ENCODE measurements at places on chromosomes 6 and 20. TPM values are rescaled to one million over a fixed set of nuclear protein-coding genes. Genes with fewer than 3 reads are reported as not detected.

DNA sequence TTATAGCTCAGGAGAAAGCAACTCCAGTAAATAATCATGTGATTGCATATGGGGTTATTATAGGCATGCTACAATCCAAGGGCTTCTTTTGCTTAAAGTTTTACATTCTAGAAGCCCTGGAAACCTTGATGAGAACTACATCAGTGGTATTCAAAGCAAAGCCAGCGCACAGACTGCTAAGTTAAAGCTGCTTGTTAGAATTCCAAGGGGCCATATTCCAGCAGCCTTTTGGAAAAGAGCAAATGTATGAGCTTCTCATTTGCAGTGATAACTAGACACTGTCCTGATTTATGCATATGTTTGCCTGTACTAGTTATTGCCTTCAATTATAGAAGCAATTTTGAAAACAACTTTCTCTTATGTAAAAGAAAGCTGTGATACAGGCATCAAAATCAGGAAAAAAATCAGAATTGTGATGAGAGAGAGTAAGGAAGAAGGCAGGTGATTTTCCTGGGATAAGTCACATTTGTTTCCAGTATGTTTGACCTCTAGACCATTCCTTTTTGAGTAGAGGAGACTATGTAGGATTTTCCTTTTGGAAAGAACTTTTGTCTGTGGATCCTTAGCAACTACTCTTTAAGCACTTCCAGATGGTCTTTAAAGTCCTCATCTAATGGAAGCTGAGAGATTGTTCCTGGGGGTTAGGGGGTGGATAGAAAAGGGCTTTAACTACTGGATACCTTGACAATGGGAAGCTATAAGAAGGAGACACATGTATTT lies 159.2 kb downstream of the PLCB4 start:
- no peak for DNase-seq

GRCh38 chr6:148934539-148934938 lies 187.7 kb downstream of the UST start:
- peak; percentile 71 for DNase-seq

- DNase-seq = no peak
Observed at GRCh38 chr20:25402583-25402982, 4.9 kb upstream of the GINS1 start.

GRCh38 chr20:3846740-3847428 lies at the start of gene MAVS:
MAVS (plus strand) TSS chr20:3846834; CDS start chr20:3854625, 7,791 bp downstream.
- peak; percentile 87 for DNase-seq

GRCh38 chr6:47478233-47479139 lies 897 bp downstream of the CD2AP start:
- peak; percentile 67 for DNase-seq

GRCh38 chr6:30857549-30857948 lies 26.8 kb upstream of the DDR1 start:
- DNase-seq = peak; percentile 81

DNA sequence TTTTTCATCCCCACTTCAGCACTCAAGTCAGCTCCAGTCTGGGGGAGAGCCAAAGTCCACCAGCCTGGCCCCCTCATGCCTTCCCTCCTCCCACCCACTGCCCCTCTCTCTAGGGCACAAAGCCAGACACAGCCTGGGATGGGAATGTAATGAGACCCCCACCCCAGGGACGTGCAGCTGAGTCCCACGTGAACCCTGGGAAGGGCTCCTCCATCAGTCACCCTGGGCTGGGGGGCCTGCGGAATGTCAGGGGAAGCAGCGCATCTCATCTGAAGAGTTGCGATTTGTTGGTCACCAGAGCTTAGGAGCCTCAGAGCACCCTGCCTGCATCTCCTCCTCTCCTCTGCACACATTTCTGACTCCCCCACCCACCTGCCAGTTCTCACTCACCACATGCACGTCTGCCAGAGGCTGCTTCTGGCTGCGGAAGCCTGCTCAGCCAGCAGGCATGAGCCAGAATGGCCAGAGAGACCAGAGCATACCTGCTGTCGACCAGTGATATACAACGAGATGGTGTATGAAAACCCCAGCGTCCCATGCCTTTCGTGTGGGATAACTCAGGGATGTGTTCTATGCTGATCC lies 167.1 kb upstream of the TOP1 start:
- DNase-seq = no peak

- no peak for DNase-seq
Observed at GRCh38 chr6:47366335-47366890, 56.7 kb upstream of the TNFRSF21 start.

DNA sequence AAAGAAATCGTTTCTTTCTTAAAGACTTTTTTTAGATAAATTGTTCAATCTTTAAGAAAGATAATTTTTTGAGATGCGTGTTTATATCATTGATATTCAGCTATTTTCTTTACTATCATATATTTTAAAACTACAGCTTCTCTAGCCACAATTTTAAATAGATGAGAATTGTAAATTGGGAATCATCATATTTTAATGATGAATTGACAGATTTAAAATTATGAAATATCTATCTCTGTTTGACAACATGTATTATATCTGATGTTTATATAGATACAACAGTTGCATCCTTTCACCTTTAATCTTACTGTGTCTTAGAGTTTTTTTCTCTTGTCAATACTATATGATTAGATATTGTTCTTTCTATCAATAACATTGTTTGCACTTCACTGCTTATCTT lies 762.3 kb upstream of the GJE1 start:
- DNase-seq = no peak

DNA sequence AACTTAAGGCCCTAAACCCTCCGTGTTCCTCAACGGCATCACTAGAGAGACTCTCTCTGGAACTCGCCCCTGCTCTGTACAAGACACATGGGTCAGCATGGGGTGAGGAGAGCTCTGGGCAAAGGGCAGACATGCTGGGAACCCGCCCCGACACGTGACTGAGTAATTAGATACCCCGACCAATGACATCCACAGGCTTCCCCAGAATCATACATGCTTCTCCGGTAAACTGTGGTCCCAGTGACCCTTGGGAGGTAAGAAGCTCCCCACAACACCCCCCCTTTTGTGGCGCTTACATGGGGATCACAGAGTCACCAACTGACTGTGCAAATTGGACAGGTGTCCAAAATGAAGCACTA lies 31.7 kb upstream of the RPS6KA2 start:
- DNase-seq = no peak

GRCh38 chr20:18225632-18226031 lies 62.7 kb upstream of the ZNF133 start:
- peak; percentile 11 for DNase-seq

DNA sequence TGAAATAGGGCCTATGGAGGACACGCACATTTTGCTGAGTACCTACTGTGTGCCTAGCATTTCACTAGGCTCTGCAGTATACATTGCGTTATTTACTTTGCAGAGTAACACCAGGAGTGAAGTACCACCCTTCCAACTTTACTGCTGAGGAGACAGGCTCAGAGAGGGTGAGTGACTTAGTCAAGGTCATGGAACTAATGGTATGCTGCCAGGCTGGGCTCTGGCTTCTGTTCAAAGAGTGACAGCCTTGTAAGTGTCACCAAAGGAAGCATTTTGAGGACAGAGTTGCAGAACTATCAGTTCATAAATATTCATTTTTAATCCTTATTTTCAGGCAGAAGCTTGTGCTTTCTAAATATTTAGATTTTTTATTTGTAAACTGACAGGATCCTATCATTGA lies 754.9 kb upstream of the CHD6 start:
- DNase-seq = no peak

- no peak for DNase-seq
Observed at GRCh38 chr6:10237298-10238038, 177.4 kb downstream of the TFAP2A start.

DNA sequence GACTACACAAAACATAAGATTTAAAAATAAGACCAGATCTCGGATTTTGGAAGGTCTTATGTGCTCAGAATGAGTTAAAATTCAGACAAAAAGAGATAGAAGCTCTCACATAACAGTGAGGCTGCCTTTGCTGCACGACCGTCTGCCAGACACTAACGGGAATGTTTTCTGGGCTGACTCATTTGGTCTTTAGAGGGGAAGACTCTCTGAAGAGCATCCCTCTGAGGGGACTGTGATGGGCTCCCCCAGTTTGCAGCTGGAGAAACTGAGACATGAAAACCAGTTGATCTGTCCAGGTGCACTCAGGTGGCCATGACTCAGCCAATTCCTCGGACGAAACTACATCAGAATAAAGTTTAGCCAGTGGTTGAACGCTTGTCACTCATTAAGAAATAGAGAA lies 153.9 kb downstream of the RNASET2 start:
- DNase-seq = no peak

- no peak for DNase-seq
Observed at GRCh38 chr6:121393731-121394505, 41.5 kb upstream of the GJA1 start.

DNA sequence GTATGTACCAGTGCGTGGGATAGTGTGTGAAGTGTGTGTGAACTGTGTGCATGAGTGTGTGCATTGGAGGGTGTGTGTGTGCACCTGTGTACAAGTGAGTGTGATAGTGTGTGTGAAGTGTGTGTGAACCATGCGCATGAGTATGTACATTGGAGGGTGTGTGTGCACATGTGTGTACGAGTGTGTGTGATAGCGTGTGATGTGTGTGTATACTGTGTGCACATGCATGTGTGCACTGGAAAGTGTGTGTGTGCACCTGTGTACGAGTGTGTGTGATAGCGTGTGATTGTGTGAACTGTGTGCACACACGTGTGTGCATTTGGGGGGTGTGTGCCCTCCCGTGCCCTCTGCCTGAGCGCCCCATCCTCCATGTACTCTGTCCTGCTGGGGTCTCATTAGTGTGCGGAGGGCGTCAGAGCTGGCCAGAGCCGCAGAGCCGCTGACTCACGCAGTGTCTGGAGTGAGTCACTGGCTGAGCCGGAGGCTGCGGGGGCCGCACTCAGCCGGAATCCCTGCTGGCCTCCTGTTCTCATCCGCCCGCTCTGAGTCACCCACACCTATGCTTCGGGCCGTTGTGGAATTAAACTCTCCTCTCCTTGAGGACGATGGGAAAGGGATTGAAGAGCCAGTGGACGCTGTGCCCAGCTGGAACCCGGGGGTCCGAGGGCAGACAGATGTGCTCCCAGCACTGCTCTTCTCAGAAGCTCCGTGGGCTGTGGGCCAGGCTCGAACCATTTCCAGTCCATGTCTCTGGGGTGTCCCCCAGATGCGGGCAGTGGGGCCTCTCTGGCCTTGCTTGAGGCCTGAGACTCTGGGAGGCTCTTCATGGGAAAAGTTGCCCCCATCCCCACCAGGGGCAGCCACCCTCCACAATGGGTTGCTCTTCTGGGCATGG lies 27.3 kb upstream of the STX16 start:
- DNase-seq = no peak

DNA sequence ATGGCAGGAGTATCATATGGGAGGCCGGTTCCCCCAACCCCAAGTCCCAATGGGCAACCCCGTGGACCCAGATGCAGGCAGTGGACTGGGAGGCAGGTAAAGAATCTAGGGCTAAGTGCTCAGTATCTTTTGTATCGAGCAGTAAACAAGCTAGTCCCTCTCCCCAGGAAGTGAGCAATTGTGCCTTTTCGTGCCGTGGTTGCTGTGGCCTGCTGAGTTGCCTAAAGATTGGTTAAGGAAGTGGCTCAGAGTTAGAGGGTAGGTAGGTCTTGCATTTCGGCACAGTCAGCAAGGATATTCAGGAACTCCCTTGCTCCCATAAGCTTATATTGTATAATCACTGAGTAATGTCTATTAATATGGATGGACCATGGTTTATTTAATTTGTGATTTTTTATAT lies 1.3 kb upstream of the DNAH8 start:
- DNase-seq = no peak

- no peak for DNase-seq
Observed at GRCh38 chr20:48951041-48951440, 29.5 kb downstream of the ARFGEF2 start.

GRCh38 chr6:121657972-121658371 lies 222.5 kb downstream of the GJA1 start:
- DNase-seq = no peak

GRCh38 chr6:87971605-87972262 lies 75.9 kb upstream of the SPACA1 start:
- DNase-seq = no peak

- no peak for DNase-seq
Observed at GRCh38 chr20:7765221-7765620, 175.0 kb downstream of the HAO1 start.

GRCh38 chr20:60220706-60221105 lies 262.5 kb downstream of the CDH26 start:
- no peak for DNase-seq

GRCh38 chr6:121201105-121201504 lies 133.2 kb downstream of the TBC1D32 start:
- no peak for DNase-seq

GRCh38 chr6:145829950-145830349 lies 15.4 kb upstream of the FBXO30 start:
- no peak for DNase-seq

DNA sequence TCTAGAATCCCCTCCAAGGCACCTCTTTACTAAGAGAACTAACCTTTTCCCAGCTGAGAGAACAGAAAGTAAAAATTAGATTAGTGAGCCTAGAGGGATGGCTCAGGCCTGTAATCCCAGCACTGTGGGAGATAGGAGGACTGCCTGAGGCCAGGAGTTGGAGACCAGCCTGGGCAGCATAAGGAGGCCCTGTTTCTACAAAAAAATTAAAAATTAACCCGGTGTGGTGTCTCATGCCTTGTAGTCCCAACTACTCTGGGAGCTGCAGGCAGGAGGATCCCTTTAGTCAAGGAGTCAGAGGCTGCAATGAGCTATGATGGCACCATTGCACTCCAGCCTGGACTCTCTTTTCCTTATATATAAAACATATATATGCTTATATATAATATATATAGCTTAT lies 5.5 kb upstream of the OOEP start:
- DNase-seq = no peak

GRCh38 chr6:143708889-143709288 lies 31.1 kb downstream of the PHACTR2 start:
- no peak for DNase-seq

Gene ADGRF5
- total RNA-seq = 206 TPM

Gene RAB5IF
- 43.2 TPM for total RNA-seq

Gene VSX1
- total RNA-seq = not detected

Gene FERMT1
- 1.9 TPM for total RNA-seq

Gene POPDC3
- total RNA-seq = 0.18 TPM

Gene COL11A2
- 2.4 TPM for total RNA-seq

Gene SLA2
- 1.6 TPM for total RNA-seq

Gene EYA2
- total RNA-seq = 4.4 TPM

Gene PPP1R3G
- 1.5 TPM for total RNA-seq

Gene CPXM1
- total RNA-seq = 29.1 TPM
